ENCODE measurements at places on chromosomes 3 and 15.

DNA sequence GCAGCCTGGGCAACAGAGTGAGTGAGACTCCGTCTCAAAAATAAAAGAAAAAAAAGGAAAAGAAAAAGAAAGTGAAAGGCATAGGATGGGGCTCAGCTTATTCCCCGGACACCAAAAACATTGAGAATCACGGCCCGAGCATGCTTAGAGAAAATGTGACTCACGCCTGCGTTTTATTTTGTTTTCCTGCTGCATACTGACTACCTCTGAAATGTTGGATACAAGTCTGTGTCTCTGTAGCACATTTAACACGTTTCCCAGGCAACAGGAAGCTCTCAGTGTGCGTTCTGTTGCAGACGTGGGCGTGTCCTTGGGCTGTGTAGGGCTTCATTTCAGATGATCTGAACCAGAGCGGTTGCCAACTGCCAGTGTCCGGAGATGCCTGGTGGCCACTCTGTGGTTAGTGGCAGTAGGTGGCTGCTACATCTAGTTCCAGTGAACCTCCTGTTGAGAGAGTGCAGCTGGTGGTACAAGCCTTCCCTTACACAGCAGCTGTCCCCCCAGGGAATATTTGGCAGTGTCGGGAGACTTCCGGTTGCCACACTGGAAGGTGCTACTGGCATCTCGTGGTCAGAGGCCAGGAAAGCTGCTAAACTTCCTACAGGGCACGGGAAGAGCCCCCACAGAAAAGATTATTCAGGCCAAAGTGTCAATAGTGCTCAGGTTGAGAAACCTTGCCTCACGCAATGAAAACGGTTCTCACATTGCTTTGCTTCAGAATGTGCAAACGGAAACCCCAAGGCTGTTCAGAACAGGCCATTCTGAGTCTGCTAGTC lies 3.0 kb downstream of the SLC51A start:
- peak; percentile 86 for DNase-seq

DNA sequence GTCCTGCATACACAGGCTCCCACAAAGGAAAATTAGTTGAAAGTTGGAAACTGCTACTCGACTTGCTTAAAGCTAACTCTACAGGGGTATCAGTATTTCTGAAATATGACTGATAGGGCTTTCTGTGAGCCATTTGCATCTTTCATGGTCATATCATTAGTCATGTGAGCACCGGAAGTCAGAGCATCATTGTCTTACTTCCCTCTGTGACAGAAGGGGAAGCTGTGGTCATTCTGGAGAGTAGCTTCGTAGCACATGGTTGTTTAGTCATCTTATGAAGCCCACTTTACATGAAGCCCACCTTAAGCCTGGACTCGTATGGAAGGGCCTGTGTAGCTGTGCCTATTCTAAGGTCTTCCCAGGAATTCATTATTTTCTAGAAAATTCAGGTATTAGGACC lies 69.0 kb downstream of the COL6A5 start:
- no peak for DNase-seq

DNA sequence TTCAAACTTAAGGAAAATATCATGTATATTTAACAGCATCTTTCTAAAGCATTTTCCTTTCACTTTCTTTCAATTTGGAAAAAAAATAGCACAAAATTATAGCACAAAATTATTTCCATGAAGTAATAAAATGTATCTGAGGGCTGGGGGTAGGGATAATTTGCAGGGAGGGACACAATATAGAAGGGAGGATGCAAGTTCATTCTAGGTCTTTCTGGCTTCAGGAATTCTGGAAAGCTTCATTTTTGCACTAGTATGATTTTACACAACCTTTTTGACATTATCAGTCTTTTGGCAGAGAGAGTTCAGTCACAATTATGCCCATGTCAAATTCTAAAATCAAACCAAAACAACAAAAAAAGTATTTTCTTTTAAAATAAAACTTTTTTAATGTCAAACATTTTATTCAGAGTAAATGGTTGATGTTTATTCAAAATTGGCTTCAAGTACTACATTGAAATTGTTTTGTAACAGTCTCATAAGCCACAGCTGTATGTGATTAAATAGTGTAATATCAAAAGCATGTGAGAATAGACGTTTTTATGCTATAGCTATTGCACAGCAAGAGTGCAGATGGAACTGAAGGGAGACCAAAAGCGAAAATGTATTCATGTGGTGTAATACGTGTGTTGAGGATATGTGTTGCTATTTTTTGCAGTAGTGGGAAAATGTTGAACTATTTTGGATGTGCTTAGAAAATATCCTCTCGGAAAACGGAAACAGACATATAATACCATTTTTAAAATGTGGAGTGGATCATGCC lies 5.8 kb downstream of the RBMS3 start:
- no peak for DNase-seq

DNA sequence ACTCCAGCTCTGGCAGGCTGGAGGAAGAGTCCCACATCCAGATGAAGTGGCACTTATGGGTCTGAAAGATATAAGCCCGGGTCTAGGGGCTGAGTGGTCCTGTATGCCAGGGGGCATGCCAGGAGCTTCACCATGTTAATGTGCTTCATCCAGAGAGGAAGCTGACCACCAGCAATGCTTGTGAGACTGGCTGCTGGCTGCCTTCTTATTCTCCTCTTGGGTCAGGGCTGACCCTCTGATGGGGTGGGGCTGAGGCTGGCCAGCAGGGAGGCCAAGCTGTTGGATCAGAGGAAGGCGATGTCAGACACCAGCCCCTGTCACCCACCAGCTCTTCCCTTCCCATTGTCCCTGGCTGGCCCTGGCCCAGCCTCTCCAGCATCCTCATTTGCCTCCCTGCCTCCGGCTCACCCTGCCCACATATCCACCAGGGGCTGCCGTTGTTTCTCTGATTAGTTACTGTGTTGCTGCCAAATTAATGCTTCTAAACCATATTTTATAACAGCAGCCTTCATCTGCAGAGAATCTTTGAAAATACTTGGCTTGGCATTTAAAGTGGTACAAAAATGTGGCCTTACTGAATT lies 20.4 kb upstream of the PSTPIP1 start:
- no peak for DNase-seq

- peak; percentile 48 for DNase-seq
Measured at GRCh38 chr15:62068071-62068809, 1.5 kb downstream of the C2CD4A start.

- peak; percentile 68 for DNase-seq
Measured at GRCh38 chr3:178206521-178206920, 329.7 kb upstream of the KCNMB2 start.

DNA sequence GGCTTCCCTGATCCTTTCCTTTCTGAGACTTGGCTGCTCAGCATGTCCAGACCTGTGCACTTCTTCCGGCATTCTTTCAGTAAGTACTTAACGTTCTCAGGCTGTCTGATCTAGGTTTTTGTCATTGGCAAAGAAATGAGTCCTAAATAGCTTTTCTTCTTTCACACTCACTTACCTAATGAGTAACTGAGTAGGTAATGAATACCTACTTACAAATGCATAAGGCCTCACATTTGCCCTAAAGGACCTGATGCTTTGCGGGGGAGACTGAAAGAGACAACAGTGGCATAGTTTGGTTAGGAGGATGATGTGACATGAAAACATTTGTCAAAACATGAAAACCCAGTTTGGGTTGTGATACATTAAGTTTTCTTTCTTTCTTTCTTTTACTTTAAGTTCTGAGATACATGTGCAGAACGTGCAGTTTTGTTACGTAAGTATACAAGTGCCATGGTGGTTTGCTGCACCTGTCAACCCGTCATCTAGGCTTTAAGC lies 516.7 kb upstream of the CFAP20DC start:
- no peak for DNase-seq

DNA sequence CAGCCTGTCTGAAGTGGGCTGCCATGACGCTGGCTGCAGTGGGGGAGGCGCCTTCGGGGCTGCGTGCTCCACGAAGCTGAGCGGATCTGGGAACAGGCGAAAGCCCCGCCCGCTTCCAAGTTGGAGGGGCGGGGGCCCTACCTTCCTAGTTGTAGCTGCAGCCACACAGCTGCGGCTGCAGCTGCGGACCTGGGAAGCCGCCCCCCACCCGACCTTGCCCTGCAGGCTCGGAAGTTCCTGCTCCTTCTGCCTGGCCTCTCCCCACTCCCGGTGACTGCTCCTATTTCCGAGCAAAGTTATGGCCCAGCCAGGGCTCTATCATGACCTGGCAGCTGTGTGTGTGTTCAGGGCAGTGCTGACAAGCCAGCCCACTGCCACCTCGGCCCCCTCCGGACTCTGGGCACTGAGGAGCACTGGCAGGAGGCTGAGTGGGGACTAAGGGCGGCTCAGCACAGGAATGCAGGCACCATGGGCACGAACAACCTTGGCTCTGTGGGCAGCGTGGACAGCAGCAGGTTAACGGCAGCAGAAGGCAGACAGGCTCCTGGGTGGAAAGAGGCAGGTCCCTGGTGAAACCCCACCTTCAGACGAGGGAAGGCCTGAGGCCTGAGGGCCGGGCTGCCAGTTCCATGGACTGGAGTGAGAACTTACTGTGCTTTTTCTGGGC lies 352.4 kb upstream of the TMCO5A start:
- no peak for DNase-seq

GRCh38 chr3:126259411-126260391 lies 79.3 kb upstream of the ALDH1L1 start:
- no peak for DNase-seq

- no peak for DNase-seq
Measured at GRCh38 chr3:110758208-110758607, 313.4 kb upstream of the NECTIN3 start.

GRCh38 chr15:42511007-42511391 lies 15.6 kb downstream of the SNAP23 start:
- no peak for DNase-seq

GRCh38 chr3:122681974-122682409 lies 1.4 kb downstream of the PARP14 start:
- no peak for DNase-seq

- no peak for DNase-seq
Measured at GRCh38 chr3:18937574-18937973, 210.7 kb upstream of the KCNH8 start.

GRCh38 chr3:119831941-119832371 lies 50.1 kb downstream of the NR1I2 start:
- DNase-seq, result no peak

DNA sequence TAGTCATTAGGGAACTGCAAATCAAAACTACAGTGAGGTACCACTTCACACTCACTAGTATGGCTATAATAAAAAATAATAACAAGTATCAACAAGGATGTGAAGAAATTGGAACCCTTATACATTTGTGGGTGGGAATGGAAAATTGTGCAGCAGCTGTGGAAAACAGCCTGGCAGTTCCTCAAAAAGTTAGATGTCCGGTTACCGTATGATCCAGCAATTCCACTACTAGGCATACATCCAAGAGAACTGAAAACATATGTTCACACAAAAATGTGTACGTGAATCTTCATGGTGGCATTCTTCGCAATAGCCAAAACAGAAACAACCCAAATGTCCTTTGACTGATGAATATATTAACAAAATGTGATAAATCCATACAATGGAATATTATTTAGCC lies 187.9 kb upstream of the LYSMD4 start:
- DNase-seq, result no peak

DNA sequence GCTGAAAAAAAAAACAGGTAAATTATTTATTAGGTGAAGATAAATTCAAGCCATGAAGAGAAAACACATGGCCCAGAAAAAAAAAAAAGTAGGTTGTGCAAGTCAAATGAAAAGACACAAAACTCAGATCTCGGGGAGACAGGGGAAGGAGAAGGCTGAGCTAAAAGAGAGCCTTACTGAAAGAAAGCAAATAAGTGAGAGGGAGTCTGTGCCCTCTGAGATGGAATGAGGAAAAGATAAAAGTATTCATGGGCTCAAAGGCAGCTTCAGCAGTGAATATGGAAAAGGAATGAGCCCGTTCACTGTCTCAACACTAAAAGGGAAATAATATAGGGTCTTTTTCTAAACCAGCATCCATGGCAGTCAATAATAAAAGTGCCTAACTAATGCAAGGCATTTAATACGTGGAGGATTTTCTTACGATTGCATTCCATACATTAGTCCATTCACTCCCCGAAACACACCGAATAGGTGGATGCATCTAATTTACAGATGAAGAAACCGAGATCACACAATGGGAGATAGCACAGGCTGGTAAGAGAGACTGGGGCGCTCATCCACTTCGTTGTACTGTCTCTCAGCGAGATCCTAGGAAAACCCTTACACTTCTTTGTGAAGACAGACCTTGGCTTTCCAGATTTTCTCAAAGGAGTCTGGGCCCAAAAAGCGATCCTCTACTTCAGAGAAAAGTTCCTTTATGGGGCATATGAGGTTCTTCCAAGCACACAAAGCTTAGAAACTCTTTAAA lies 1.1 kb downstream of the TFDP2 start:
- peak; percentile 24 for DNase-seq

DNA sequence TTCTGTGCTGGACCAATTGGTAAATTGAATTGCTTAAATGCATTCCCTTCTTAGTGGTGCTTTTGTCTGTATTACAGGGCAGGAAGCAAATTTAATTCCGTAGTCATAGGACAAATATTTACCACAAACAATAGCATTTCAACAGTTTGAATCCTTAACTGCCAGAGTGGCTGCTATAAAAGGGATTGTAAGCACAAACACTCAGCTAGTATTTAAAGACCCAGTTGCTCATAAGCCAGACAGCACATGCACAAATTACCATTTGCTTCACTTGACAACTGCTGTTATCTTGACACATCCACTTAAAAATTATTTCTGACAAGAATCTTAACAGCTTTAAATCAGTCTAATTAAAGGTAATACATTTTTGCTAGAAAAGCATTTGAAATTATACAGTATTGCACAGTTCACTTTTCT lies 490.2 kb upstream of the ADAMTS9 start:
- no peak for DNase-seq

- no peak for DNase-seq
Measured at GRCh38 chr15:42284551-42284950, 11.3 kb upstream of the TMEM87A start.

- DNase-seq, result no peak
Measured at GRCh38 chr3:116969135-116969534, 259.6 kb downstream of the TUSC7 start.

- no peak for DNase-seq
Measured at GRCh38 chr3:69197922-69198530, 75.6 kb upstream of the LMOD3 start.
